ENCODE measurements at places on chromosomes 1 and 21.

- no peak for DNase-seq
These were observed 39.6 kb upstream of the LBR start for GRCh38 chr1:225467193-225468020.

DNA sequence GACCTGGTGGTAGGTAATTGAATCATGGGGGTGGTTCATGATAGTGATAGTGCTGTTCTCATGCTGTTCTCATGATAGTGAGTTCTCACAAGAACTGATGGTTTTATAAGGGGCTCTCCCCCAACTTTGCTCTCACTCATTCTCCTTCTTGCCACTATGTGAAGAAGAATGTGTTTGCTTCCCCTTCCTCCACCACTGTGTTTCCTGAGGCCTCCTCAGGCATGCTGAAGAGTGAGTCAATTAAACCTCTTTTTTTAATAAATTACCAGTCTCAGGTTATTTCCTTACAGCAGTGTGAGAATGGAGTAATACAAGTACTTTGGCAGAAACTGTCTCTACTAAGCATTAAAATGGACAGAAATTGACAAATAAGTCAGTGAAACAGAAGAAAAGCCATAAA lies 21.6 kb downstream of the RAB3GAP2 start:
- DNase-seq = no peak

DNA sequence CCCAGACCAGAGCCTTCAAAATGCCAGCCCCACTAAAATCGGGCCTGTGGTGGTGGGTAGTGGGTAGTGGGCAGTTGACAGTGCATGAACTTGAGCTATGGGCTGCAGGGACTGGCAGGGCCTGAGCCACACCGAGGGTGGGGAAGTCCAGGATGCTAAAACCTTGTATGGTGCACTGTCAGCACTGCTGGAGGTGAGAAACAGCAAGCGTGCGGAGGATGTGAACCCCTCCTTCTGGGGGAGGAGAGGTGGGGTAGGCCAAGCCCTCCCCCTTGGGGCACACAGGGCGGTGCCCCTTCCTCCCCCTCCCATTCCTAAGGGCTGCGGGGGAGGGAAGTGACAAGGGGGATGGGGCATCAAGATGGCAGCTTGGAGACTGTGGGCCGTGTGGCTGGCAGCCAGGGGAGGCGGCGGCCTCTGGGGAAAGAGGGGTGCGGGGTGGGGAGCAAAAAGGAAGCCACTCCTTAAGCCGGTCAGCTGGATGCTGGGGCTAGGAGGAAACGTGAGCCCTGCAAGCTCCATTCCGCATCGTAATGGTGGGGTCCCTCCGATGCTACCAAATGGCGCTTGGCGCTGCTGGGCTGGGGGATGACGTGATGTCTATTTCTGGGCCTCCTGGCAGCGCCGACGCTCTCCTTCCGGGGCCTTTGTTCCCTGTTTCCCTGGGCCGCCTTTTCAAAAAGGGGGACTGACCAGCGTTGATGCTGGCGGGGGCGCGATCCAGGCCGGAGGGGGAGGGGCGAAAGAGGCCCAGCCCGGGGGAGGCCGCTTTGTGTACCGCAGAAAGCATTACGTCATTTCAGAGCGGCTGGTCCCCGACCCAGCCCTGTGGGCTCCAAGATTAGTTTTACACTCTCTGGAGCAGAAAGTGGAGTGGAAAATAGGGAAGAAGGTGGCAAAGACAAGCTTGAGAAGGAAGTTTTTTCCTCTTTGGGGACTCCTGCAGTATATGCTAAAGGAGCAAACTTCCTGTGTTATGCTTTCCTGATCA lies 809 bp downstream of the SYT11 start:
- no peak for DNase-seq

DNA sequence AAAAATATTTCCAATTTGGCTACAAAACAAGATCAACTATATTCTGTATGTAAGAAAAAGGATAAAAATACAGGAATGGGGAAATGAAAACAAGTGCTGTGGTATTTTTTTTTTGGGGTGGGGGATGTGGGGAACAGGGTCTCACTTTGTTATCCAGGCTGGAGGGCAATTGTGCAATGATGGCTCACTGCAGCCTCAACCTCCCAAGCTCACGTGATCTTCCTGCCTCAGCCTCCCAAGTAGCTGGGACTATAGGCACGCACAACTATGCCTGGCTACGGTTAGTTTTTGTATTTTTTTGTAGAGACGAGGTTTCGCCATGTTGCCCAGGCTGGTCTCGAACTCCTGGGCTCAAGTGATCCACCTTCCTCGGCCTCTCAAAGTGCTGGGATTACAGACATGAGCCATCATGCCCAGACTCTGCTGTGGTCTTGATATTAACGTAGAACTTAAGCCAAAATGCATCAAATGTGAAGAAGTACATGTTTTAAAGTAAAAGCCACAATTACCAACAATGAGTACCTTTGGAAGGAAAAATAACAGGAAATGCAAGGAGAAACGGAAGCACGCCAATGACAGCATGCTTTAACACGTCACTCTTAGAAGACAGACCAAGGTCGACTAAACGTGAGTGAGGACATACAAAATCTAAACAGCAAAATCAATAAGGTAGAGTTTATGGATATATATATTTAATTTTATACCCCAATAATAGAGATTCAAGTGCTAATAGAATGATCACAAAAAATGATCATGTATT lies 8.8 kb upstream of the ABCB10 start:
- no peak for DNase-seq

GRCh38 chr1:40638097-40639036 lies 27.1 kb downstream of the RIMS3 start:
- DNase-seq = no peak

- no peak for DNase-seq
These were observed 32.6 kb downstream of the CDCP2 start for GRCh38 chr1:54120018-54120697.

- no peak for DNase-seq
These were observed 228.3 kb downstream of the ST6GALNAC3 start for GRCh38 chr1:76302711-76303339.

All from LNCaP clone FGC (cell line).